ENCODE measurements at places on chromosomes 5 and 9. TPM values are rescaled to one million over a fixed set of nuclear protein-coding genes. Genes with fewer than 3 reads are reported as not detected.

- no peak for DNase-seq
Measured at GRCh38 chr5:82244151-82244550, 34.0 kb downstream of the RPS23 start.

DNA sequence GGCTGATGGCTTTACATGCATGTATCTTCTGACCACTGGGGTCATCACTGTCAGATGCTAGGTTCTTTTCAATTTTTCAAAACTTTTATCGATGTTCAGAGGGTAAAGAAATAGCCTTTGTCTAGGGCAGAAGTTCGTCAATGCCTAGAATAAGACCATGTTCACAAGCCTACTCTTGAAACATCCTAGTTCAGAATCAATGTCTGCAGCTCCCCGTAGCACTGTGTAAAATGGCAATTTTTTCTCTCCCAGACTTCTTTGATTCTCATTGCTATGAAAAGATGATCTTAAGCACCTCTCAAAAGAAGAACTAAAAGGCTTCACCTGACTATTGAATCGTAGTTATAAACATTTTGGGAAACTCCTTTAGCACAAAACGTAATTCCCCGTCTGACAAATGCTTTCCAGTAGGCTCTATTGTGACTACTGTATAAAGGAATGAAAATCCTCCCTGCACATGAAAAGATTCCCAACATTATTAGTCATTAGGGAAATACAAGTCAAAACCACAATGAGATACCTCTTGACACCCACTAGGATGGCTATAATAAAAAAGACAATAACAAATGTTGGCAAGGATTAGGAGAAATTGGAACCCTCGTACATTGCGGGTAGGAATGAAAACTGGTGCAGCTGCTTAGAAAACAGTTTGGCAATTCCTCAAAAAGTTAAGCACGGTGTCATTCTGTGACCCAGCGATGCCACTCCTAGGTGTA is 263.5 kb downstream of the ARHGAP26 start:
- DNase-seq = no peak

DNA sequence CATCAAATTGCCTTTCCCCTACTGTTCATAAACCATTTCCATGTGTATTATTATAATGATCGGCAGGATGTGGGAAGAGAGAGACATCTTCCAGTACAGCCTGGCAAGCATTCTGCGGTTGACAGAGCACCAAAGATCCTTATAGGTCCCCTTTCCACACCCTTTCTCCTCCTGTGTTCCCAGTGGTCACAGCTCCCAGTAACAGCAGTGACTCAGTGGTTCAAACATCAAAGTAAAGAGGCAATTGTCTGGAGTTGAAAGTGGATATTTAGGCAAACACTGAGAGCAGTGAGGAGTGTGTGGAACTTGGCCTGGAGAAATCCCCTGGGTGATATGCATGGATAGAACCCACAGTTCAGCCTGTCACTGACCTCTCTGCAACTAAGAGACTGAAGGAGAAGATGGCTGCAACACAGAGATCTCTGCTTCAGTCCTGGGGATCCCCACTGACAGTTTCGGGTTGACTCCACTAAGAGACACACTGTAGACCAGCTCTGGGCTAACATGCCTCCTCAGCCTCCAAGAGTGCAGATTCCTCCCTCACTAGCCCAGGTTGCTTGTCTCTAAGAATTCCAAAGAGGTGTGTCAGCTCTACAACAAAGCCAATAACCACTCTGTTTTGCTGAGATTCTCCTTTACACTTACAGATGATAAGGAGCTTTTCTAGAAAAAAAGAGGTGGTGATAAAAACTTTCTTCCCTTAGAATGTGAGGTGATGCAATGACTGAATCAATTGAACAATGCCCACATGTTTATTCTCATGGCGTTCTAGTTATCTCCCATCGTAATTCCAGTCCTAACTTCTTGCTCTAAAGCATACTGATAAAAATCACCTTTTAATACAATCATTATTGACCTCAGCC is 94.4 kb upstream of the IL6ST start:
- no peak for DNase-seq

PCA3 gene
- total RNA-seq = not detected

BARX1 gene
- total RNA-seq = 1.4 TPM

Data from activated naive CD8-positive, alpha-beta T cell treated with anti-CD3 and anti-CD28 coated beads, Interleukin-2, amount 10 ng/mL, durations not matched to agents 7 days and 5 days (primary cell).